ENCODE measurements at places on chromosomes 3 and 15.

DNA sequence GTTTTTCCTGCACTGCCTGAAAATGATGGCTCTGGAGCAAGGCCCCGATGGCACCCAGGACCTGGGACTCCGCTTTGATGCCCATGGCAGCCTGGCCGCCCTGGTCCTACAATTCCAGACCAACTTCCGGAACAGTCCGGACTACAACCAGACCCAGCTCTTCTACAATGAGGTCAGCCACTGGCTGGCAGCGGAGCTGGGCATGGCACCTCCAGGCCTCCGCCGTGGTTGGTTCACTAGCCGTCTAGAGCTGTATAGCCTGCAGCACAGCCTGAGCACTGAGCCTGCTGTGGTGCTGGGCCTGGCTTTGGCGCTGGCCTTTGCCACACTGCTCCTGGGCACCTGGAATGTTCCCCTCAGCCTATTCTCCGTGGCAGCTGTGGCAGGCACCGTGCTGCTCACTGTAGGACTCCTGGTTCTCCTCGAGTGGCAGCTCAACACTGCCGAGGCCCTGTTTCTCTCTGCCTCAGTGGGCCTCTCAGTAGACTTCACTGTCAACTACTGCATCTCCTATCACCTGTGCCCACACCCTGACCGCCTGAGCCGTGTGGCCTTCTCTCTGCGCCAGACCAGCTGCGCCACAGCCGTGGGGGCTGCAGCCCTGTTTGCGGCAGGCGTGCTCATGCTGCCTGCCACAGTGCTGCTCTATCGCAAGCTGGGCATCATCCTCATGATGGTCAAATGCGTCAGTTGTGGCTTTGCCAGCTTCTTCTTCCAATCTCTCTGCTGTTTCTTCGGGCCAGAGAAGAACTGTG, 10.9 kb downstream of the DISP2 start:
- no peak for DNase-seq

- DNase-seq: no peak
These were observed 14.3 kb downstream of the MINDY2 start for GRCh38 chr15:58785355-58785754.

DNA sequence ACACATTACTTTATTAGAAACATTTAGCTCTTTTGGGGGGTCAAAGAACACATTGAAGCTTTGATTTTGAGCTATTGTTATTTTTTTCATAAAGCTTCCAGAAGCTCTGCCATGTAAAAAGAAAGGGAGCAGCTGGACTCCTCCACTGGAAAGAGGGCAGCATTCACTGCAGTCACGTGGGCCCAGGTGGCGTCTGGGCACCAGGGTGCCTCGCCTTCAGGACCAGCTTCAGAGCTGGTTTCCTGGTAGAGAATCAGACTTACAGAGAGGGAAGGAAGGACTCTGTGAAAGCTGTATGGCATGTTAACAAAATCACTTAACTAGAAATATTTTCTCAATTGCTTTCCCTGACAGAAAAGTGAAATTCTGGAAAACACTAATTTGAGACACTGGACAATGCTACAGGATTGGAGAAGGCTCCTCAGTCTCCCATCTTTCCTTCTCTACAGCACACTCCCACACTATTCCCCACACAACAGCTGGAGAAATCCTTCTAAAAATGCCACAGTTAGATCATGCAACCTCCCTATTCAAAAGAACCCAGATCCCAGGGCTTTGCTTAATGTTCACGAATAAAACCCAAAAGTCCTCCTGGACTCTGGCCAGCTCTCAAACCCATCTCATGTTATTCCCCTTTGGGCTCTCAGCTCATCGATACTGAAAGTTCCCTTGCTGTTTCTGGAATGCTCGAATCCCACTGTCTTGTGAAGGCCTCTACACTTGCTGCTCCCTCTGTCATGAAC, 83.2 kb downstream of the NFKBIZ start:
- DNase-seq: no peak

GRCh38 chr15:63166219-63166618, 8.9 kb upstream of the RPS27L start:
- no peak for DNase-seq

- no peak for DNase-seq
These were observed 80.7 kb downstream of the FMN1 start for GRCh38 chr15:33113666-33114373.

- no peak for DNase-seq
These were observed 641 bp downstream of the TRAT1 start for GRCh38 chr3:108823227-108823626.

- DNase-seq: no peak
These were observed 61.6 kb downstream of the OTOL1 start for GRCh38 chr3:161558236-161558635.

DNA sequence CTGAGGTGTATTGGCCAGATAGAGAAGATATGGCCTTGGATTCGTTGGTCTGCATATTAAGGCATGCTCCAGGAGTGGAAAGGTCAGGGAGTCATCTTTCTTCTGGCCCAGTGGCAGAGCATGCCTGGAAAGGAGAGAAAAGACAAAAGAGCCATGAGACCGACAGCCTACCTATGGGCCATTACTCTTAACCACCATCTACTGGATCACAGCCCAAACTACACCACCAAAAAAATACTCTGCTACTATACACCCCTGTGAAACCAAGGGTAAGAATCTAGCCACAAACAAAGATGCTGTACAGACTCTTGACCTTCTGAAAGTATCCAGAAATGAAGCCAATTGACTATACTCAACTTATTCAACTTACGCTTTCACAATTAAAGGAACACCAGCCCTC, 96.1 kb upstream of the PLSCR5 start:
- DNase-seq: no peak

- no peak for DNase-seq
These were observed 18.7 kb downstream of the RASGRF1 start for GRCh38 chr15:79071901-79072300.

DNA sequence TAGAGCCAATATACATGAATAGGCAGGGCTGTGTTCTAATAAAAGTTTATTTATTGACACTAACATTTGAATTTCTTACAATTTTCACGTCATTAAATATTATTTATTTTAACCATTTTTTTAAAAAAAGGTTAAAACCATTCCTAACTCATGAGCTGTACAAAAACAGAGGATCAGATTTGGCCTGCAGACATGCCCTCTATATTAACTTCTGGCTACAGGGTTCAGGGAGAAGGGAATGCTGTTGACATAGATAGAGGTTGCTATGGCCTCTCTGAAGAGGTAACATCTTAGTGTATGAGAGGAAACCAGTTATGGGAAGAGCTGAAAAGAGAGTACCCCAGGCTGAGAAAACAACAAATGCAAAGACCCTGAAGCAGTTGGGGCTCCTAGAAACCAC, 19.1 kb upstream of the RAP2B start:
- no peak for DNase-seq
